ENCODE measurements at places on chromosomes 13 and 19.

- DNase-seq: no peak
Measured at GRCh38 chr19:36101550-36102327, 9.2 kb upstream of the OVOL3 start.

DNA sequence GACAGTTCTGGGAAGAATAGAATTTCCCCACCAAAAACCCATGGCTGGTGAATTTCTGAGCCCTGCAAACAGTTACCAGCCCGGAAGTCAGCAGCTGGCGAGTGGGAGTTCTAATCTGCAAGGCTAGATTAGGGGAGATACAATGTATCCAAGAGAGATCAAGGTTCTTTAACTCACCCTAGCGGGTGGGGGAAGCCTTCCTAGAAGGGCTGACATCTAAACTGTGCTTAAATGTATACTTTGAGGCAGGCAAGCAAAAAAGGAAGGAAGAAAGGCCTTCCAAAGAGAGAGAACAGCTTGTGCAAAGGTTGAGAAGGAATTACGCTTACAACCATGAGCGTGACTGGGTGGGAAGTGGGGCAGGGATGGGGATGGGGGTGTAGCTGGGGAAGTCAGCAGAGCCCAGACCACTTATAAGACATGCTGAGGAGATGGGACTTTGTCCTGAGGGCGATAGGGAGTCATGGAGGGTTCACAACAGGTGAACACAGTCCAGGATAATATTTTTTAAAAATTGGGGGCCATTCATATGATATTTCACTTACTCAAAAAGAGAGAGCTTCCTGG is 20.8 kb upstream of the ZNRF4 start:
- no peak for DNase-seq

- DNase-seq: no peak
Measured at GRCh38 chr13:44259045-44260027, 114.3 kb upstream of the SERP2 start.

- no peak for DNase-seq
Measured at GRCh38 chr13:74767050-74767449, 632.8 kb upstream of the KLF12 start.

DNA sequence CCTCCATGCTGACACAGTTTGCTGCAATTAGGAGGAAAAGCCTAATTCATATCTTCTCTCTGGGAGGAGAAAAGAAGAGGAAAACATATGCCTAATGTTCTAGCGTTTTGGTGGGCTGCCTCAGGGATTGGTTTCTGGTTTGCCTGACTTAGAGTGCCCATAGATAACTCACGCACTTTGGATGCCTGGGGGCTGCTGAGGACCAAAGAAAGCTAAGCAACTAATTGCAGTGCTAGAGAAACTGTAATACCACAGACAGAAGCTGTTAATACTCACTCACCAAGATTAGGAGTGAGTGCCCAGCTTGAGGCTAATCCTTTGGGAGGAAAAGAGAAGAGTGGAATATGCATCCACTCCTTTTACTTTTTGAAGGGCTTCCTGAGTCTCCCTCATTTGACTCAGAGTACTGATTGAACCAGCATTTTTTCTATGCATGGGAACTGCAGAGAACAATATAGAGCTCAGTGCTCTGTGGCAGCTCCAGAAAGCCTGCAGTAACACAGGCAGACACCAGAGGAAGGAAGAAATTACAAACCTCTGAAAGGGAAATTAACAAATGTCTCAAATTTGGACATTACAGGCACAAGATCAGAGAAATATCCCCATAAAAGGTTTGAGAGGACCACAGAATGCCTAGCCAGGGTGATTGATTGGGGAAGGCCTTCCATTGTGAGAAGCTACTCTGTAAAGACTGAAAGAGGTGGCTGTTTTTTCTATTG is 666.4 kb downstream of the OLFM4 start:
- DNase-seq: no peak

GRCh38 chr19:34118879-34119748 is 53.2 kb upstream of the LSM14A start:
- no peak for DNase-seq

DNA sequence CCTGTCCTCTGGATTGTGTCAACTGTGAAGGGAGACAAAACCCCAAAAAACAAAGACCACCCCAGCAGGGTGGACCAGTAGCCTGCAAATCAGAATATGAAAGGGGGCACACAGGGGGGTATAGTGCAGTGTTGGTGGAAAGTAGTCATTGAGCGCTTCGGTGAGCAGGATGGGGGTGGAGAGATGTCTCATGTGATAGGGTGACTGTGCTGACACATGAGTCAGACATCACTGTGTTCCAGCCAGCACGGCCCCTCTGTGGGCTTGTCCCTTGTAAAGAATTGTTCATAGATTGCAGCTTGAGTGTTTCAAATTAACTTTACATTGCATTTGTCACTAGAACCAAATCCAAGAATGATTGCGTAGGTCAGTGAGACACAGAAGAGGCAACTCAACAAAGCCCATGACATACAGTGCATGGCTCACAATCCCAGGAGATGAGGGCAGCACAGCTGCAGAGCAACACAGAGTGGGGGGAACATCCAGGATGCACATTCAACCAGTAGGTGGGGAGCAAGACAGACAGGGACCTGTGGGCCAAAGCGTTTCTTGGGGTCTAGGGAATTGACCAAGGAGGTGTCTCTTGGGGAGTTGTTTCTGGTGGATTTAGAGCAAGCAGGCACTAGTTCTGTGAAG is 7.5 kb downstream of the ZNF440 start:
- DNase-seq: no peak

DNA sequence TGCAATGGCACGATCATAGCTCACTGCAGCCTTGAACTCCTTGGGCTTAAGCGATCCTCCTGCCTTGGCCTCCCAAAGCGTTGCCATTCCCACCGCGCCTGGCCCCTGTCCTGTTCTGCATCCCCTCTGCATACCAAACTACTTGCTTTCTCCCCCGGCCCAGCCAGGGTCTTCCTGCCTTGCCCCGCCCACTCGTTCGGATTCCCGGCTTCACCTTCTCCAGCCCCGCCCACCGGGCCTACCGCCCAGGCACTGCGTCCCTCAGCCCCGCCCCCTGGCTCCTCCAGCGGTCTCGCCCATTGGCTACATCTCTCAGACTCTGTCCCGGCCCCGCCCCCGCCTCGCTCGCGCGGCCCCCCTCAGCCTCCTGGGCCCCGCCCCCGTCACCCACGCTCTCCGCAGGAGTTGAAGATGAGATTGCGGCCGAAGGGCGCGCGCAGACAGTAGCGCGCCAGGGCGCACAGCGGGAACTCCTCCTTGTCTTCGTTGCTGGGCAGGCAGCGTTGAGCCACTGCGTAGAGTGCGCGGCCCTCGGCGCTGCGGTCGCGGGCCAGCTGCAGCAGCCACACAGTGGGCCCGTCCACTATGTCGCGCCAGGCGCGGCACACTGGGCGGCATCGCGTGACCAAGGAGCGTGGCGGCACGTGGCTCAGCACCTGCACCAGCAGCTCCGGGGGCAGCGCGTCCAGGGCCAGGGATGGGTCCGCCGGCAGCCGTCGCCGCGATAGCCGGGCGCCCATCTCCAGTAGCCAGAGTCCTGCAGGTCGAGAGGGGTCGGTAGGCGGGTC is 19.0 kb downstream of the MRPS12 start:
- no peak for DNase-seq

GRCh38 chr19:43723588-43723987 is 7.7 kb downstream of the IRGC start:
- DNase-seq: no peak

- DNase-seq: no peak
Measured at GRCh38 chr13:77545626-77546412, 10.3 kb downstream of the SCEL start.

GRCh38 chr13:48580185-48580803 is 47.4 kb upstream of the RCBTB2 start:
- no peak for DNase-seq

DNA sequence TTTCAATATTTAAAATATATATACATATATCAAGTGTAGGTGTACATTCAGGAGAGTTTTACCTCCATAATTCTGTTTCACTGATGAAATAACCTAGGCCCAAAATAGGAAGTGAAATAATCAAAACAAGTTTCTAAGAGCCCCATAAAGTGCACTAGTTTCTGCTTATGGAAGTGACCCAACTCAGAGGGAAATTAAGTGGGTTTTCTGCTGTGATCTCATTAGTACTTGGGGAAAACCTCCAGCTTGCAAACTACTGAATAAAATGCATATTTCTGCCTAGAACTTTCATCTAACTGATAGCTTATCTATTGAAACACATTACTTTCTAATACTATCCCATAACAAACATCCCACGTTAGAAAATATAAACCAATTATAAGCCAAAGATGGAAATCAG is 45.4 kb upstream of the MIR17HG start:
- DNase-seq: no peak

DNA sequence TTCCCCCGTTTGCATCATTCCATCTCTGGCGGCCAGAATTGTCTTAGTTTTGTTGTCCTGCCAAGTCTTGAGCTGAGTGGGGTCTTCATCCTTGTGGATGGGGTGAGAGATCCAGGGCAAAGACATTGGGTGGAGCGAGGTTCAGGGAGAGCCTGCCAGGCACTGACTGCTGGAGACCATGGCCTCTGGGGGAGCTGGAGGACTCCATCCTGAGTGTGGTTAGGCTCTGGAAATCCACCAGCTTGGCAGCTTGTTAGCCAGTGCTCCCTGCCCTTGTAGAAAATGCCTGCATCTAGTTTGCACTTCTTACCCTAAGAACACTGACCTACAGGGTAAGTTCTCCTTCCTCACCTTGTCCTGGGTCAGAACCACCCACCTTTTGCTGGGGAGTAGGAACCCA is 97.2 kb upstream of the ZNF536 start:
- no peak for DNase-seq

Measured in NCI-H2081 treated with DMSO at 0.1 percent for 48 hours (cell line).